ENCODE measurements at places on chromosomes 7 and 10.

DNA sequence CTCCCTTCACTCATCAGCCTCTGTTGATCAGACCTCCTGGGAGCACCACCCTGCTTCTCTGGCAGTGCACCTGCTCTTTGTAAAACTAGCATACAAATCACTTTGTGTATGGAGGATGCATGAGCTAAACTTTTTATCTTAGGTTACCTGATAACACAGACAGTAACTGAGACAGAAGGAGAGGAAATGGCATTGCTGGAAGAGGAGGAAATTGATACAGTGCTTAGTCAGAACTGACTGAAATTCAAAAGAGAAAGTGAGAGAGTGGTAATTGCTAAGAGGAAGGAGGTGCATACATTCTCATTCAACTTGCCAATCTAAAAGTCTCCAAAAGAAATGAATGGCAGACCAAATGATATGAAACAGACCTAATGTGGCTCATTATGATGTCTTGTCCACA lies 1120.7 kb downstream of the GATA3 start:
- no peak for DNase-seq

- DNase-seq, result no peak
Observed at GRCh38 chr7:151514461-151515275, 5.0 kb downstream of the RHEB start.

- no peak for DNase-seq
Observed at GRCh38 chr7:139830782-139831501, 1.9 kb downstream of the TBXAS1 start.

GRCh38 chr10:132916421-132916841 lies 25.9 kb downstream of the CFAP46 start:
- DNase-seq, result no peak
